ENCODE measurements at places on chromosomes 1 and 21.

GRCh38 chr1:181111559-181111958 is 23.1 kb downstream of the IER5 start:
- no peak for DNase-seq

DNA sequence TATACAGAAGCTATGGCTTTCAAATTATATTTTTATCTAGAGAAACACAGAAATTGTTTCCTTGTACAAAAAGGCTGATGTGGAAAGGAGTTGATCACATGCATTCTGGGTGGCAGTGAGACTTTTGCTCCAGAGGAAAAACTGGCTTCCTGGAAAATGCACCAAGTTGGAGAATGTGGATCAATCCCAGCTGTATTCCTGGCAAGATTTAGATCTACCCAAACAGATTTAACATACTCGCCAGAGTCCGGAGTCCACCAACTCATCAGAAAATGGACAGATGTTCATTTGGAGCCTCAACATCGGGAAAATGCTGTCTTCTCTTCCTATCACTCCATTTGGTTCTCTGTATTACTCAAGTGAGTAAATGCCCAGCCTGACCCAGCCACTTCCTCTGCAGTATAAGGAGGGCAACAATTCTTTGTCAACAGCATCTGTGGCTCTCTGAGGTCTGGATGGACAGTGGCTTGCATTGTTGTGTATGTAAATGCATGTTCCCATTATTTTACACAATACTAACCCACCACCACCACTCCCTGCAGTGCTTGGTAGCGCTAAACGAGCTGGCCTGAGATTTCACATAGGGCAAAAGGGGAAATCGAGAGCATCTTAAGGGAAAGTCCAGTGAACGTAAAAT is 226.2 kb upstream of the IRF2BP2 start:
- DNase-seq: no peak

GRCh38 chr1:53475664-53476063 is 16.5 kb downstream of the DMRTB1 start:
- no peak for DNase-seq

- no peak for DNase-seq
Observed at GRCh38 chr1:218294546-218294945, 9.5 kb downstream of the RRP15 start.

DNA sequence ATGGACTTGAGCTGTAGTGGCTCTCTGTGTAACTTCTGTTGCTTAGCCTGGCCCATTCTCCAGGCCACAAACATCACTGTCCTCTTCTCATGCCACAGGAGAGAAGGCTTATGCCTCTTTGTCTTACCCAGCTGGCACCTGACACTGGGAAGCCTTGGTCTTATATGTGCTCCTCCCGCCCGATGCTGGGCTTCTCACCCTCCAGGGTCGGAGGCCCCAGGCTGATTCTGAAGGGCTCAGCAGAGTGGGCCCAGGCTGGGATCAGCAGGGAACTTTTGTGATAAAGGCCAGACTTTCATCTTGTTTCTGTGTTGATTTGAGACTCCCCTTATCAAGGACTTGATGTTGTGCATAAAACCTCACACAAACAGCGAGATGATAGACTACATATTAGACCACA is 29.8 kb downstream of the TRPM2 start:
- no peak for DNase-seq

GRCh38 chr1:161044535-161044907 is 1.3 kb downstream of the USF1 start:
- no peak for DNase-seq

DNA sequence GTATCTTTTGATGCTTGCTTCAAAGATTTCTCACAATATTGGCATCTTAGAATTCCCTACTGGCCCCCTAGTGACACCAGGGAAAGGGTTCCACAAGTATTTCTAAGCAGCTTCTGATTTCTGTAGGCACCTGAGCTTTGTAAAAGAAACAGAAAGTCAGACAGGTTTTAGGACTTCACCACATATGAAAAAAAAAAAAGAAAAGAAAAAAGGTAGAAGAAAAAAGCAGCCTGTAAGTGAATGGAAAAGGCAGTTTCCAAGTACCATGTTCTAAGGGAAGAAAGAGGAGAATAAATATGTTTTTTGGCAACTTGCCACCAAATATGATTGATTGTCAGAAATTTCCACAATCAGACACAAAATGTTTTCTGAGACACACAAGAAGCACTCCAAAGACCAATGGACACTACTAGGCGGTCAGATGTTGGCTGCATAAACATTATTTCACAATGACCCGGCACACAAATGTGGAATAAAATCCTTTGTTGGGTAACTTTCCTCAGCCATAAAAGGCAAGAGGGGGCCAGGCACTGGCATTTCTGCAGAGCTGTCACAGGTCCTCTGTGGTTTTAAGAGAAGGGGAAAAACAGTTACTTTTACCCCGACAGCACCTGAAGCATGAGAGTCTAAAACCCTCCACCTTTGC is 12.7 kb upstream of the CPLANE2 start:
- DNase-seq: no peak

DNA sequence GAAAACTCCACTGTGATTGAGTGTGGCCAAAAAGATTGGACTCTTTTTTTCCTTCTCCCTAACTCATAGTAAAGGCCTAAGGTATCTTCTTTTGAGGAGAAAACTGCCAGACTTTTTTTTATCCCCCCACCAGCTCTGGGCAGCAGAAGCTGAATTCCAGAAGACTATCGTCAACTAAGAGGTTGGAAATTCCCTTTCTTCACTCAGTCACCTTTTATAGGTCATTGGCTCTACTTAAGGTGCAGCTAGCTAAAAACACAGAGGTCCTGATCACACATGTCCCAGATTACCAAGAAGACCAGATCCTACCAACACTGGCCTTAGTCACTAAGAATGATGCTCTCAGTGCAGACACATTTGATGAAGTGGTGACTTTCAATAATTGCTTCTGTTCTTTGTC is 1441.2 kb downstream of the PLA2G4A start:
- no peak for DNase-seq

DNA sequence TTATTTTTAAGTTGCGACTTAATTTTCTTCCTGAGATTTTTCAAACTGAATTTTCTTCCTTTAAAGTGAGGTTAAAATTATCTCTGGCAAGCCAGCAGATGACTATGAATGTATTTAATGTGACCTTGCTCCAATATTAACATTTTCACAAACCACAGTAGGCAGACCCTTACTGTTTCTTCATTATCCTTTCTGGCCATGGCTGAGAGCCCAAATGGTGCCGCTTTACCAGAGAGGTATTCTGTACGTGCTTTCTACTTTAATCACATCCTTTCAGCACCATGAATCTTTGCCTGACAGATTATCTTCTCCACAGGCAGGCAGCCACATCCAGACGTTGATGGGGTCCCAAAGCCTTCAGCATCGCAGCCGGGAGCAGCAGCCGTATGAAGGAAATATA is 129.6 kb downstream of the LRRC40 start:
- no peak for DNase-seq

Measured in activated T-helper 1 cell treated with anti-CD3 and anti-CD28 coated beads, Interleukin-2, amount 50 U/mL, for 16 hours (primary cell).